Left renal pelvis (tissue), 4 donors: ENCODE measurements at places on chromosomes 11 and 22. TPM values are rescaled to one million over a fixed set of nuclear protein-coding genes. Genes with fewer than 3 reads are reported as not detected.

The MOV10L1 gene
- polyA plus RNA-seq: 0.53 TPM

DNA sequence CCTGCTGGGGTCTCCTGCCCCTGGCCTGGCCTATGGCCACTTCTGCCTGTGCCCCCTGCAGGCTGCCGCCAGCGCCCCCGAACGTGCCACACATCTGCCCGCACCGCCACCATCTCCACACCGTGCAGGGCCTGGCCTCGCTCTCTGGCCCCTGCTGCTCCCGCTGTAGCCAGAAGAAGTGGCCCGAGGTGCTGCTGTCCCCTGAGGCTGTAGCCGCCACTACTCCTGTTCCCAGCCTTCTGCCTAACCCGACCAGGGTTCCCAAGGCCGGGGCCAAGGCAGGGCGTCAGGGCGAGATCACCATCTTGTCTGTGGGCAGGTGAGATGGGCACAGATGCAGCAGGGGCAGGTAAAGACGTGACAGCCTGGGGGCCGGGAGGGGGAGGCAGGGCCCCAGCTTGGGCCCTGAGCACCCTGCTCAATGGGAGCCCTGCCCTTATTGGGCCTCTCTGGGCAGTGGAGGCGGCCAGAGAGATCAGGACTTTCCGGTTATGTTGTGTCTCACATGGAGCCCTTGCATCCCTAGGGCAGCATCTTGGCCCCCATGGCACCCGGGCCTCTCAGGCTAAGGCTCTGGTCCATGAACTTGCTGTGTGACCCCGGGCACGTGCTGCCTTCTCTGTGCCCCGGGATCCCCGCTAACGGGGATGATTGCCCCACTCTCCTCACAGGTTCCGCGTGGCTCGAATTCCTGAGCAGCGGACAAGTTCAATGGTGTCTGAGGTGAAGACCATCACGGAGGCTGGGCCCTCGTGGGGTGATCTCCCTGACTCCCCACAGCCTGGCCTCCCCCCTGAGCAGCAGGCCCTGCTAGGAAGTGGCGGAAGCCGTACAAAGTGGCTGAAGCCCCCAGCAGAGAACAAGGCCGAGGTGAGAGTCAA lies 18.5 kb downstream of the RELT start:
- no peak for DNase-seq

- no peak for DNase-seq
Measured at GRCh38 chr11:2099516-2100349, 39.5 kb downstream of the IGF2 start.

DNA sequence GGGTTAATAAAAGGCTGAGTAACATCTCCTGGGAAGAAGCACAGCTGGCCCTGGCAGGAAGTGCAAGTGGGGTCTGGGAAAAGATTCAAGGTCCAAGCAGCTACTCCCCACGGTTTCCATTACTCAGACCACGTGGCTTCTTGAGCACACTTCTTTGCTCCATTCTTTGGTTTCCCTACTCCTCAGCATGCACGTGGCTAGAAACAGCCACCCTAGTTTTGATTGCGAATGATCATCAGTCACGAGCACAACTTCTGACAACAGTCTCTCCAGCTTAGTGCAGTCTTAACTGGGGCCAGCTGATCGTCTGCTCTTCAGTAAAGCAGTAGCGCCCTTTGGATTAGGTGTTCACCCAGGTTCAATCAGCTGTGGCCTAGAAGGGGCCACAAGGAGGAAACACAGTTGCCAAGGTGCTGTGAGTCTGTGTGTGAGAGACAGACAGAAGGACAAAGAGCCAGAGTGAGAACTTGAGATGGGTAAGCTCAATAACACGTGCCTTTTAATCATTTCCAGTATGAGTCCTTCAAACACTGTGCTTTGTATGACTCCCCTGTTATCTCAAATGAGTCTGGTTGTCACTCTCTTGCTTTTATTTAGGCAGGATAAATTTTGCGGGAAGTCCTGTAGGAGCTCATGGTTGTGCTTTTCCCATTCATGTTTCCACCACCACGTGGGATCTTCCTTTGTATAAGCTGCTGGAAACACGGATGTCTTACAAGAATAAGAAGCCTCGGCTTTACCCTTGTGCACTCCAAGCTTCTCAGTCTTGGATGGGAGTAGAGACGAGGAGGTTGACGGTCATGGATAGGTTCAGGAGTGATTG lies 901 bp upstream of the PARVA start:
- DNase-seq: no peak

- no peak for DNase-seq
Measured at GRCh38 chr11:86802601-86803051, 2.3 kb downstream of the PRSS23 start.

GRCh38 chr11:122776546-122776945 lies 61.8 kb upstream of the CRTAM start:
- no peak for DNase-seq

DNA sequence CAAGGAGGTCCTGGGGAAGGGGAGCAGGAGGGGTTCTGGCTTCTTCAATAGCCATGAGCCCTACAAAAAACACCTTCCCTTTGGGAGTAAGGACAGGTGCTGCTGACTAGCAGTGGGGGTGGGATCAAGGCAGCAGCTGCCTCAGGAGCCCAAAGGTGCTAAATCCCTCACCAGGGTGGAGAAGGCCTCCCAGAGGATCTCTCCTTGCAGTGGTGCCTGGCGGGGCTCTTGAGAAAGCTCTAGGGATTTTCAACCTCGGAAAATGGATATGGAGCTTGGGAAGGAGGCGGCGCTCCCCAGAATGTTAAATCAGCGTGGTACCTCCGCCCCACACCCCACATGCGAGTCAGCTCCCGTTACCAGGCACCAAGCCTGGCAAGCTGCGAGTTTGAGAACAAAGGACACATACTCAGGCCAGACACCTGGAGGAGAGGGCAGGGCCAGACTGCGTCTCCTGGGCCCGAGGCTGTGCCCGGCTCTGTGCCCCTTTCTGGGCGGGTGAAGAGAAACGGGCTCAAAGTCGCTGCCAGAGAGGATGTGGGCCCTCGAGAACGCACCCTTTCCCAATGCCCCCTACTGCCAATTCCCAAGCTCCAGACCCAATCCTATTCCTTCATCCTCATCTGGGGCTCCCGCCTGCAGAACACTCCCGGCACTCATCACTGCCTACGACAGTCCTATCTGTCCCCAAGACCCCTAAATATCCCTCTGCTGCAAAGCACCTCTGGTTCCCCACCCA lies 139.0 kb downstream of the BRD1 start:
- no peak for DNase-seq

The MUC5AC gene
- 0.01 TPM for polyA plus RNA-seq

- no peak for DNase-seq
Measured at GRCh38 chr11:133271206-133271605, 261.1 kb downstream of the OPCML start.

DNA sequence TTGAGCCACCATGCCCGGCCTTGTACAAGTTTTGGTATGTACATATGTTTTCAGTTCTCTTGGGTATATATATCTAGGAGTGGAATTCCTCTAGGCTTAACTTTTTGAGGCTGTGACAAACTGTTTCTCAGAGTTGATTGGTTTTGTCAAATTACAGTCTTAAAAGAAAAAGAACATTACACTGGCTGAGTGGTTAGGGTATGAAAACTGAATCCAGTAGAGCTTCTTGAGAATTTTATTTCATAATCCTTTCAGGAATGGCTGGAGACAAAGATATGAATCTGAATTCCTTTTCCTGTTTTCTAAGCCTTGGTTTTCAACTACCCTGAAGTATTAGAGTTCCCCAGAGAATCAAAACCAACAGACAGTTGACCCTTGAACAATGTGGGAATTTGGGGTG lies 6.5 kb downstream of the METTL15 start:
- no peak for DNase-seq

DNA sequence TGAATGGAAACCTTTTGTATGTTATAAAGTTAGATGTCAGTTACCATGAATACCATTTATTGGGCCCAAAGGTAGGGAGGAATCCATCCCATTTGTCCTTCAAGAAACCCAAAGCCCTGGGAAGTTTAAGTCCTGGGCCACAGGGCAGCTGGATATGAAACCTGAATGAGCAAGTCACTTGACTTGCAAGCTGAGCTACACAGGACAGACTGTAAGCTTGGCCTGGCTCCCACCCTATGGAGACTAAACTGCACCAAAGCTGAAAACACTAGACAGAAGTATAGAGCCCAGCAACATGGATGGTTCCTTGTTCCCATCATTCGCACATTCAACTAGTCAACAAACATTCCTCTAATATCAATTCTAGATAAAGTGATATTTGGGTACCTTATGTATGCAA lies 71.3 kb downstream of the KCNC1 start:
- DNase-seq: no peak

The VPREB1 gene
- not detected for polyA plus RNA-seq

- no peak for DNase-seq
Measured at GRCh38 chr22:17976121-17976520, 48.2 kb downstream of the MICAL3 start.

DNA sequence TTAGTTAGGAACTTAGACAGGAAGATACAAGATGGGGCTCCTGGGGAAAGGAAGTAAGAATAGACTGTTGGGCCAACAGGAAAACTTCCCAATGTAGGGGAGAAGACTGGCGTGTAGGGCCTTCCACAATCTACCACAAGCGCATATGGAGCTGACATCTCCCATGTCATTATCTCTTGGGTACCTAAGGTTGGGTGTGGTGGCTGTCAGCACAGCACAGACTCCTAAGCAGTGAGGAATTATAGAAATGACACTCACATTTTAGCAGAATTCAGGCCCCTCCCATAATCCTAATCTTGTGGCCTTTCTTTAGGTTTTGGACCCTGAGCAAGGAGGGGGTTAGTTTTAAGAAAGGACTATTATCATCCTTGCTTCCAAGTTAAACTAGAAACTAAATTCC lies 11.6 kb downstream of the TRIM21 start:
- DNase-seq: no peak

The MMP3 gene
- polyA plus RNA-seq: 0.10 TPM

DNA sequence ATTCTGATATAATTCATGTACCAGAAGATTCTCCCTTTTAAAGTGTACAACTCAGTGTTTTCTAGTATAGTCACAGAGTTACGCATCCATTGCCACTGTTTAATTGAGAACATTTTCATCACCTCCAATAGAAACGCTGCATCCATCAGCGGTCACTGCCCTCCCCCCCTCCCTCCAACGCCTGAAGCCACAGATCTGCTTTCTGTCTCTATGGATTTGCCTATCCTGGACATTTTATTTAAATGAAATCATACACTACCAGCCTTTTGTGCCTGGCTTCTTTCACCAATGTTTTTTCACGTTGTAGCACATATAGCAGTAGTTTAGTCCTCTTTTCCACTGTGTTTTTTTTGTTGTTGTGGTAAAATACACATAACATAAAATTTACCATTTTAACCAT lies 22.8 kb downstream of the TCP11L1 start:
- DNase-seq: no peak

GRCh38 chr22:42277988-42278776 lies 7.7 kb upstream of the TCF20 start:
- DNase-seq: no peak

The UBQLNL gene
- polyA plus RNA-seq: 0.50 TPM

The LRP5 gene
- polyA plus RNA-seq: 37.9 TPM

DNA sequence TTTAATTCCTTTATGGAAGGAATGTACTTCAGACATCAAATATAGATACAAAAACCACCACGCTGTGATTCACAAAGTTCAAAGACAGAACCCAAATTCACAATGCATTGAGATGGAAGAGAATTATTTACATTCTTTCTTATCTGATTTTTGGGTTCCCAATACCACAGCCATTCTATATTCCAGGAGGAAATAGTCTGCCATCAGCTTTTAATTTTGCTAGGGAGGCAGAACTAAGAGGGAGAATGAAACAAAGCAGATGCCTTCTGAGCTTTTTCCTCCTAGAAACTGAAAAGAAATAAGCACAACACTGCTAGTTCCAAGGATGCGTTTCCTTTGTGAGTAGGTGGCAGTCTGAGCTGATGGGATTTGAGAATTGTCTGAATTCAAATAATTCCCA lies 283.0 kb upstream of the NARS2 start:
- DNase-seq: no peak

The TRMT2A gene
- polyA plus RNA-seq: 39.4 TPM
